ENCODE measurements at places on chromosomes 16 and 17.

GRCh38 chr17:64507413-64507782 lies 621 bp downstream of the CEP95 start:
- DNase-seq: peak; percentile 71

DNA sequence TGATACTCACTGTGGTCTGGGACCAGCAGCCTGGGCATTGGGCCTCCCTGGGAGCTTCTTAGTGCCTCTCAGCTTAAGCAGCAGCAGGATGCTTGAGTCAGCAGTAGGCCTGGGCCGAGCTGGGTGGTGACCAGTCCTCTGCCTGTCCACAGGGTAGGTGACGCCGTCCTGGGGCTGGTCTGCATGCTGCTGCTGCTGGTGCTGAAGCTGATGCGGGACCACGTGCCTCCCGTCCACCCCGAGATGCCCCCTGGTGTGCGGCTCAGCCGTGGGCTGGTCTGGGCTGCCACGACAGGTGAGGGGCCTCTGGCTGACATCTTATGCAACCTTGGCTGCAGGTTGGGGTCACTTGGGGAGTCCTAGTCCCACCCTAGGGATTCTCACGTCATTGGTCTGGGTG lies 7.4 kb downstream of the SLC26A11 start:
- DNase-seq: no peak

GRCh38 chr17:3935825-3936355 lies 19.6 kb upstream of the P2RX1 start:
- DNase-seq: no peak

GRCh38 chr16:79082970-79083369 lies 517.6 kb downstream of the MAF start:
- no peak for DNase-seq

DNA sequence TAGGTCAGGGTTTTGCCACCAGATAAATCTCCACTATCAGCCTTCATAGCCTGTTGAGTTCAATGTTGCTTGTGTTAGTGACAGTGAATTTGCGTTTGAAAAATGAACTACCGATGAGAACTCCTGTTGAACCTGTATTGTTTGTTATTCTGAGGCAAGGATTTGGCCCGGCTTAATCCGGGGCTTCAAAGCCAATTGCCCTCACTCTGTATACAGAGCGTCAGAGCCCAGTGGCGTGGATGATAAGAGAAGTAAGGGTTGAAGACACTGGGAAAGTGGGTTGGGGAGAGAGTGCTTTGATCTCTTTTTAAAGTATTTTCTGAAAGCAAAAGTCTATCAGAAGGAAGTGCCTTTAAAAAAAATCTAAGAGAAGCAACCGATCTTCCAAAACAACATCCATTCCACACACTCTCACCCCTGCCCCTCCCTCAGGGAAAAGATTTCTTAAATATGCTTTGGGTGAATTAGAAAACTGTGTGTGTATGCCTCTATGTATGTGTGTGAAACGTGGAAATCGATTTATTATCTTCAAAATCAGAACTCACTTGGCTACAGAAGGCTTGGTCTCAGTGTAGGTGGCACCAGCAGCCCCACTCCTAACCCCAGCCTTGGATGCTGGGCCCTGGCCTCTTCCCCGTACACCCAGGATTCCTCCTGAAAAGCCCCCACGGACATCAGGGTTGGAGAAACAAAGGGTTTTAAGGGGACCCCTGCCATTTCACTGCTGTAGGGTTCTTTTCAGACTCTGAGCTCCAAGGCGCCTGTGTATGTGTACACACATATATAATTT lies 8.8 kb downstream of the TBX4 start:
- no peak for DNase-seq
